ENCODE measurements at places on chromosomes 7 and 10.

GRCh38 chr10:60459701-60460457, 70.2 kb upstream of the ANK3 start:
- DNase-seq = no peak

DNA sequence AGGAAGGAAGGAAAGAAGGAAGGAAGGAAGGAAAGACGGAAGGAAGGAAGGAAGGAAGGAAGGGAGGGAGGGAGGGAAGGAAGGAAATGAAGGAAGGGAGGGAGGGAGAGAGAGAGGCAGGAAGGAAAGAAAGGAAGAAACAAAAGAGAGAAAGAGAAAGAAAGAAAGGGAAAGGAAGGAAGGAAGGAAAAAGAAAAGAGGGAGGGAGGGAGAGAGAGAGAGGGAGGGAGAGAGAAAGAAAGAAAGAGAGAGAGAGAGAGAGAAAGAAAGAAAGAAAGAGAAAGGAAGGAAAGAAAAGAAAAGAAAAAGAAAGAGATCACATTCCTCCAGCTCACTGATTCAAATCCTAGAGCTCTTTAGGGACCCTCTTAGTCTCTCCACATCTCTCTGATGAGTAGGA, 24.7 kb downstream of the ELN start:
- DNase-seq = no peak

DNA sequence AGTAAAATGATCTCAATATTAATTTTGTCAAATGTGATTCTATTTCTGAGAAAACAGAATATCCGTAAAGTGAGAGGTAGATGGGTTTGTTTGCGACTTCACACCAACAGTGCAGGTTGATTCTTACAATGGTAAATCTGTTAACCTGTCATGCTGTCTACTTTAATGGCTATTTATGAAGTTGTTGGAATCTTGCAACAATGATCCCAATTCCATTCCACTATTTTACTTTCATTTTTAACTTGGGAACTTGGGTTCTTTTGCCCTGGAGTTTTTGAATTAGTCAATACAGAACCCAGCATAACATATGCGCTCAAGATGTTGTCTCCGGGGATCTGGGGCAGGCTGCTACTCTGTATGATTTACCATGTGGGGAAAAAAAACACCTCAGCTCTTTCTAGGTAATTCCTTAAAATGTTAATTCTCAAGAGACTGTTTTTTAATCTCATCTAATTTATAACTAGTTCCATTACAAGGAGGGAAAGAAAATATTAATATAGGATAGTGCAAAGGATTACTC, 1.2 kb downstream of the LGI1 start:
- DNase-seq = no peak

DNA sequence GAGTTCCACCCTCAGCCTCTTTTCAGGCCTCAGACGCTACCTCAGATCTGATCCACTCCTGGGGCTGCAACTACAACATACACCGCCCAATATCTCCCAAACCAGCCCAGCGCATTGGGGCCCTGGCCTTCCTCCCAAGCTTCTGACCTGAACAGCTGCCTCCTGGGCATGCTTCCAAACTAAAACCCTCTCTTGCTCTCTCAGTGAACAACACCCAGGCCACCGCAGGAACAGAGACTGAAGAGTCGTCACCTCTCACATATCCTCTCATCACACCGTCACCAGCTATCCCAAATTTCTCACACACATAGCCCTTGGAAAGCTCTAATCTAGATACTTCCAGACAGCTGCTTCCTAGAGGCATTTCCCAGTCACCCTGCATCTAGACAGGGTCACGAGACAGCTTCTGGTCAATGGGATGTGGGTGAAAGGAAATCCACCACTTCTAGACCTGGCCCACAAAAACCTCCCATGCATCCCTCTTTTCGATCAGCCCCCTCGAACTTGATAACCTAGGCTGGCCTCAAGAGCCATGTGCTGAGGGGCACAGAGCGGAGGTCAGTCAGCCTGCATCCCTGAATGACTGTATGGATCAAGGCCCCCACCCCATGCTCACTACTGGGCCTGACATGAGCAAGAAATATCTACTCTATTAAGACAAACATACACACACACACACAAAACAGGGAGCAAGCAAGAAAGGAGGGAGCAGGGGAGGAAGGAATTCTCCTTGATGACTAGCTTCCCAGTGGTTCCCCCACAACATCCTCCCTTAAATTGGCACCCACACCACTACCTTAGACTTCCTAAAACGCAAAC, 1.8 kb downstream of the PARP12 start:
- DNase-seq = no peak

GRCh38 chr10:109114579-109114978, 808.7 kb downstream of the XPNPEP1 start:
- no peak for DNase-seq

DNA sequence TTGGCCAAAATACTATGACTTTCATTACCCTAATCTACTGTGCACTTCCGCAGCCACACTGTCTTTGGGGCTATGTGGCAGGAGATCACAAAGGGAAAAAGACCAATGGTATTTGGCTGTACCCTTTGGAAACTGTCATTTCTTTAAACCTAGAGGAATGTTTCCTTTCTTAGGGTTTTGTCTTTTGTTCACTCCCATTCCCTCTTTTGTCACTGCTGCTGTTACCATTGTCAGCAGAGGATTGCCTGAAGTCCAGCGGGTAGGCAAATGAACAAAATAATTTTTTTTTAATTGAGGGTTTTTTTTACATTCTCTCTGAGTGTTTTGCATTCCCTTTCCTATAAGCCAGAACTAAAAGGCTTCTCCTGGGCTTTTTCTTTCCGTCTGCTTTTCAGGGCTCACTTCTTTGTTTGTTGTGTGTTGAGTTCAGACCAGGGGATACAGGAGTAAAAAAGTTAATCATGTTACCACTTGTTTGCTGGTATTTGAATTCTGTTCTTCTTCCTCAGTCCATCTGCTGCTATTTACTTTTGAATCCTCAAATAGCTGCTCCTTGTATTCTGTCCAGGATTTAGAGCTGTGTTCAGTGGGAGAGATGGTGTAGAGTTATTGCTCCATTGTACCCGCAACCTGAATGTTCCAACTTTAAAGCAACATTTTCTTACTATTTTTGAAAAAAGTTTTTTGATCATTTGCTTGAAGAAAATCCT, 374.6 kb downstream of the SUGCT start:
- DNase-seq = no peak

GRCh38 chr7:28044825-28045224, 135.8 kb downstream of the JAZF1 start:
- no peak for DNase-seq

GRCh38 chr10:20858292-20859124, 38.6 kb downstream of the NEBL start:
- DNase-seq = no peak

DNA sequence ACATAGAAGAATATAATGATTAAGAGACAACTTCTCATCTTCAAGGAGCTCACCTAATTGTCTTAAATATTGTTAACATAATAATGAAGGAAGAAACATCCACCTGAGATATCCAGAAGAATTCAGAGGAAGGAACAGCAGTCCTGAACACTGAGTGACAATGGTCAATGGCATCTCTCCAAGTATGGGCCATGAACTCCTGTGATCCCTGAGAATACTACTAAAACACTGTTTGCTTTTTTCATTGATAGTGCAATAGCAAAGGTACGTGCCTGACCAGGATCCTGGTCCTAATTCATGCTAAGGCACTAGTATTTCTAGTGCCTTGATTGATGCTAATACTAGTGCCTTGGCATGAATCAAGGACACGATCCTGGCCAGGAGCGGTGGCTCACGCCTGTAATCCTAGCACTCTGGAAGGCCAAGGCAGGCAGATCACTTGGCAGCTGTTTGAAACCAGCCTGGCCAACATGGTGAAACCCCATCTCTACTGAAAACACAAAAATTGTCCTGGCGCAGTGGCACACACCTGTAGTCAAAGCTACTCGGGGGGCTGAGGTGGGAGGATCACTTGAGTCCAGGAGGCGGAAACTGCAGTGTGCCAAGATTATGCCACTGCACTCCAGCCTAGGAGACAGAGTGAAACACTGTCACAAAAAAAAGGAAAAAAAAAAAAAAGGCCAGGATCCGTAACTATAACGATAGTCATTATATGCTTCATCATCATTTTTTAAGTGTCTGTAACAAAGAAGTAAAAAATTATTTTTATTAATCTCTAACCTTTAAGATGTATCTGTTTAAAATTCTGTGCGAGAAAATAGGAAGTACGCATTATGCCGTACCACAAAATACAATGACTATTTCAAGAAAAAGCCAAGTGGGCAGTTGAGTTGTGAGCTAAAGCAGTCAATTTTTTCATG, 49.1 kb downstream of the SRPK2 start:
- DNase-seq = no peak

GRCh38 chr10:60155099-60155877, 234.4 kb downstream of the ANK3 start:
- DNase-seq = no peak

- DNase-seq = no peak
Observed at GRCh38 chr10:117248750-117249465, 8.0 kb downstream of the SLC18A2 start.

DNA sequence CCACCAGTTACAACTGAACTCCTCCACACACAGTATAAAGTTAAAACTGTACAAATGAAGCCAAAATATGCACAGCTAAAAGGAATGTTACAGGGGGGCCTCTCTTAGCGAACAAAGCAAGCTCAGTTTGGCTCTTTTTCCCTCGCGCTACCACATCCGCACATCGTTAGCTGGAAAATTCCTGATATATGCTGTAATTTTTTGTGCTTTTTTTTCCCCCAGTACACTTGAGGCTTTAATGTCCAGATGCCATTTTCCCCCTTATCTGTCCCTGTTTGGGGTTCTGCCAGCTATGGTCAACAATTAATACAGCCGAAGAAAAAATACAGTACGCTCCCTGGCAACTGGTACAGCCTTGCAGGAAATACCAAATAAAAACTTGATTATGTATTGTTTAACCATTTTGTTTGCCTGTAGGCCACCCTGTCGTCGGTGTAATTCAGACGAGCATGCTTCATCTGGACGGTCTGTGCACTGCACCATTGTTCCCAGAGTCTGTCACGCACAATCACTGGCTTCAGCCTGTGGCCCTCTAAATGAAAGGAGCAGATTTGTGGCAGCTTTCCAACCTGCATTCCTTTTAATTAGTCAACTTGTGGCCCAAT, 108.1 kb upstream of the FAM133B start:
- DNase-seq = no peak

- DNase-seq = no peak
Observed at GRCh38 chr7:158519633-158520174, 67.9 kb downstream of the PTPRN2 start.

DNA sequence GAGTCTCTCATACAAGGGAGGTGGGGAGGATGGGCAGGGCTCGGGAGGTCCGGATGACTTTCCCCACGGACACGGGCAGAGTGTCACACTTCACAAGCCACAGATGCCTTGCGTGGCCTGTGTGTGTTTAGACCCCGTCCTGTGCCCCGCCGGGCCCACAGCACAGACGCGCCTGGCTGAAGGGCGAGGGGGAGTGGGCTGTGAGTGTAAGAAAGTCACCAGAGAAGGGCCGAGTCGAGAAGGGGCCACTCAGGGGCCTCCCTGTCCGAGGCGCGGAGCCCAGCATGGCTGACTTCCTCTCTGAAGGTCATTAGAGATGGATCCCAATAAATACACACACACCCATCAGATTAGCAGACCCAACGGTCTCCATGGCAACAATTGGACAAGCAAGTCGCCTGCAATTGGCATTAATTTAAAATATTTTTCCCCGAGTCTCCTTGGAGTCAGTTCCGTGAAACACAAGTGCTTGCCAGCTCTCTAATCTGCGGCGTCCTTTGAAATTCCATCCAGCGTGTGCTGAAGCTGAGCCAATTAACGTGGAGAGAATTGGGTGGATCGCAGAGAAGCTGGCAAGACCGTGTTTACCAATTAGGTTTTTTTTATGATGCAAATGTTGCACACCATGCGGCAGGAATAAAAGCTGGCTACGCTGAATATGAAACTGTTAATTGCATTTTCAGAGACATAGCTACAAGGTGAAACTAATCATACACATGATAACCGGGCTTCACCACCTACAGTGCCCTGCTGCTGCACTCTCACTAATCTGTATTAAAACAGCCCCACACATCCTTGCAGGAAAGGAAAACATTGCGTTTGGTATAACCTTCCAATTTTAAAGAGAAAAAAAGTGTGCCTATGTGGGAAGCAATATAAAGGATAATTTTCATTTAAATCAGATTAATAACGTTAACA, 571.2 kb downstream of the PTPRN2 start:
- DNase-seq = no peak

DNA sequence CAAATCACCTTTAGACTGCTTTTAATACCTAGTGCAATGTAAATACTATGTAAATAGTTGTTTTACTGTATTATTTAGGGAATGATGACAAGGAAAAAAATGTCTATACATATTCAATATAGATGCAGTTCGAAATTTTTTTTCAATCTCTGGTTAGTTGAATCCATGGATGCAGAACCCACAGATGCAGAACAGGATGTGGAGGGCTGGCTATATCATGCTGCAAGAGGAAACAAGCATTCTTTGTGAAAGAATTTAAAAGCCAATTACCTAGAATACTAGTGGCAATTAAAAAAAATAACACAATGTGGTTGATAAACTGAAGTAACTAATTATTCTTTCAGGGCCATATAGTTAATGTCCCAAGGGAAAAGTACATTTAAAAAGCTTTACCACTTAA, 170.4 kb downstream of the ZNF438 start:
- DNase-seq = no peak

GRCh38 chr7:118183428-118183785, 557 bp upstream of the LSM8 start:
- DNase-seq = no peak

GRCh38 chr7:34761627-34762026, 103.6 kb downstream of the NPSR1 start:
- no peak for DNase-seq

DNA sequence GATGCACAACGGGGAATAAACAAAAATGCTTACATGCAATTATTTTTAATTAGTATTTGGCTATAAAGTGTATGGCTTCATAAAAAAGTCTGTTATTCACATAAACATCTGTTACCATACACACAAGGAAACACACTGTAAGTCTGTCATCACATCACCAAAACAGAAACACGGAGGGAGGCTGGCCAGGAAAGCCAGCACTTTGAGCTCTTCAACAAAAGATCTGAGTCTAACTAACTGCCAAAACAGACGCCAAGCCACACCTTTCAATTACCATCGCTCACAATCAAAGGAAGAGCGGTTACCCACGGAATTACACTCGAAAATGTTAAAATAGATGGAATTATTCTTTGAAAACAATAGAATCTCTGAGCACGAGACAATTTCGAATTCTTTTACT, 49.2 kb upstream of the MGMT start:
- DNase-seq = no peak

DNA sequence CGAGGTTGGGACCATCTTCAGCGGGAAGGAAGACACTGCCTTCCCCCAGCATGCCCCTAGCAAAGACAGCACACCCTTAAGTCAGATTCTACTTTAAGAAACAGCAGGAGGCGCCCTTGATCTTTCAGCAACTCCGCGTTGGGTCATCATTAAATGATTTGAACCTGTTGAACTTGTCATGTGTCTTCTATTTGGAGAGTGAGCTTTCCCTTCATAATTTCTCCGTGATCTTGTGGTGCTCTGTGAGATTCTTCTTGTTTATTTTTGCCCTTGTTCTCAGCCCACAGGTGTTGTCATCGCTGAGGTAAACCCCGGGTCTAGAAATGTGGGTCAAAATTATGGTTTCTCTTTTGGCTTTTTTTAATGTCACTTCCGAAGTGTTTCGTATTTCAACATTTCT, 49.5 kb upstream of the PITRM1 start:
- DNase-seq = no peak
